Thyroid gland (tissue), 4 donors: ENCODE measurements at places on chromosomes 2 and 18.

GRCh38 chr2:77520641-77521547 is 1.3 kb downstream of the LRRTM4 start:
- H3K4me3 ChIP-seq = no peak overlapping the region
- H3K4me1 ChIP-seq = peaks cover 4% of the 10 kb centered on the region
- H3K27me3 ChIP-seq = no peaks in the 10 kb centered on the region
- no peak overlapping the region for H3K27ac ChIP-seq
- no peak for DNase-seq

GRCh38 chr2:221677688-221678087 is 105.6 kb upstream of the EPHA4 start:
- DNase-seq = no peak
- no peaks in the 10 kb centered on the region for H3K36me3 ChIP-seq
- H3K4me1 ChIP-seq = no peaks in the 10 kb centered on the region
- no peak overlapping the region for H3K4me3 ChIP-seq

DNA sequence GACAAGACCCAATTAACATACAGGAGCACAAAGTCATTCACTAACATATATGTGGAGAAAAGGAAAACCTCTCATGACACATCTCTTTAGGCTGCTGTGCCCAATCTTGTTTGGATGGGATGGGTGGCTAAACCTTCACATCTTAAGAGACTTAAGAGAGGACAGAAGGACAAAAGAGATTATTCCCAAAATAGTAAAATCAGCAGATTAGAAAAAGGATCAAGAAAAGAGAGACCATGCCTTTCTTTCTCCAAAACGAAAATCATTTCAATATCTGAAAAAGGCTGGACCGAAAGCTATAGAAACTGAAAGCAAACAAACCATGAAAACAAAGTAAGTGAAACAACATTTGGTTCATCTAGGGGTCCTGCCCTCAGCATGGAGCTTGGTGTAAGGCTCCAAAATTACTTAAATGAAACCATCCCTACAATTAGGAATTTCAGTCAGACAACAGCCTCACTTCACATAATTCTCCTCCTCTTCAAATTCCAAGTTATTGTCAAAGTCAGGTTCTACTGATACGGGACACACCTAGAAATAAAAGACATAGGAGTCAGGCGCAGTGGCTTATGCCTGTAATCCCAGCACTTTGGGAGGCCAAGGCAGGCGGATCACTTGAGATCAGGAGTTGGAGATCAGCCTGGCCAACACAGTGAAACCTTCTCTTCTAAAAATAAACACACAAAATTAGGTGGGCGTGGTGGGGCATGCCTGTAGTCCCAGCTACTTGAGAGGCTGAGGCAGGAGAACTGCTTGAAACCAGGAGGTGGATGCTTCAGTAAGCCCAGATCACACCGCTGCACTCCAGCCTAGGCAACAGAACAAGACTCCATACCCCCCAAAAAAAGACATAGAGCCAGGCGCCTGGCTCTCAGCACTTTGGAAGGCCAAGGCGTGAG is 5.2 kb downstream of the STARD7 start:
- H3K27me3 ChIP-seq = no peaks in the 10 kb centered on the region
- peaks cover 76% of the 10 kb centered on the region for H3K4me1 ChIP-seq
- no peak overlapping the region for H3K4me3 ChIP-seq
- peak overlapping the region; percentile 51 for H3K27ac ChIP-seq
- peak; percentile 50 for DNase-seq

GRCh38 chr2:173229086-173229485 is 125.6 kb upstream of the CDCA7 start:
- no peaks in the 10 kb centered on the region for H3K27me3 ChIP-seq
- H3K4me3 ChIP-seq = no peak overlapping the region
- H3K36me3 ChIP-seq = no peaks in the 10 kb centered on the region
- peaks cover 30% of the 10 kb centered on the region for H3K4me1 ChIP-seq

DNA sequence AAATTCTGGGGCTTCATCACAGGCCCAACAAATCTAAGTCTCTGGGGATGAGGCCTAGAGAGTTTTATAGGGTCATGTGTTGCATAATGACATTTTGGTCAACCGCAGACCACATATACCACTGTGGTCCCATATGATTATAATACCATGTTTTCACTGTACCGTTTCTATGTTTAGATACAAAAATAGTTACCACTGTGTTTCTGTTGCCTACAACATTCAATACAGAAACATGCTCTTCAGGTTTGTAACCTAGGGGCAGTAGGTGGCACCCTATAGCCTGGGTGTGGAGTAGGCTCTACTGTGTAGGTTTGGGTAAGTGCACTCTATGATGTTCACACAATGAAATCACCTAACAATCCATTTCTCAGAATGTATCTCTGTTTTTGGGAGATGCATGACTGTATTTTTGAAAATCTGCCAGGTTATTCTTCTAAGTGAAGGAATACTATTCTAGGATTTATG is 485.2 kb downstream of the PTPRM start:
- H3K27me3 ChIP-seq = no peaks in the 10 kb centered on the region
- no peaks in the 10 kb centered on the region for H3K36me3 ChIP-seq
- H3K4me1 ChIP-seq = peaks cover 24% of the 10 kb centered on the region
- H3K4me3 ChIP-seq = no peak overlapping the region
- no peak for DNase-seq
